ENCODE measurements at places on chromosomes 7 and 10.

GRCh38 chr7:135290594-135290993, 57.0 kb downstream of the STRA8 start:
- no peak for DNase-seq

DNA sequence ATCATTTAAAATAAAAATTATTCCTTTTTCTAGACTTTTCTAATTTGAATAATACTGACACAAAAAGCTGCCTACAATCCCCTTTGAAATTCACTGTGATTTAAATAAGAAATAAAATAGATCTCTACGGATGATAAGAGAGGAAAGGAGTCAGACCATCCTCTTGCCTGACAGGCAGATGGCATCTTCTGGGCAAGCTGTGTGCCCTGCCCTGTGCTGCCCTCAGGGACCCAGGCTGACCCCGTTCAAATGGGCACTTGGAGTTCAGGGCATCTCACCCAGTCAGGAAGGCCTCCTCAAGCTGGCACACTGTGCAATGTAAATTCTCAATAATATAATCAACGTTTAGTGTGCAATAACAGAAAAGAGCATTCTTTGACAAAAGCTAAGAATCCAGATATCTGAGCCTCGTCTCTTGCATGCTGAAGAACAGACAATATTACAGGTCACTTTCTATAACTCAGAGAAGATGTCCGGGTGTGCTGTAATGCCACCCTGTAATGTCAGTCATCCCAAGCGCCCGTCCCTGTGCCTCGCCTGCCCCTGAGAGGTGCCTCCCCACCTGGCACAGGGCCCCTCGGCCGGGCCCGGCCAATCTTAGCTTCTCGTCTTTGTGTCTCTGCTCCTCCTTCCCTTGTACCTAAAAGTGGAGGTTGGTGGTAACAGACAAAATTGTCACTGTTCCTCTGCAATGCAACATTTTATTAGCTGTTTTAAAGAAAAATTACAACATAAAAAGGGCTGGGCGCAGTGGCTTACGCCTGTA, 263.3 kb downstream of the COBL start:
- no peak for DNase-seq

DNA sequence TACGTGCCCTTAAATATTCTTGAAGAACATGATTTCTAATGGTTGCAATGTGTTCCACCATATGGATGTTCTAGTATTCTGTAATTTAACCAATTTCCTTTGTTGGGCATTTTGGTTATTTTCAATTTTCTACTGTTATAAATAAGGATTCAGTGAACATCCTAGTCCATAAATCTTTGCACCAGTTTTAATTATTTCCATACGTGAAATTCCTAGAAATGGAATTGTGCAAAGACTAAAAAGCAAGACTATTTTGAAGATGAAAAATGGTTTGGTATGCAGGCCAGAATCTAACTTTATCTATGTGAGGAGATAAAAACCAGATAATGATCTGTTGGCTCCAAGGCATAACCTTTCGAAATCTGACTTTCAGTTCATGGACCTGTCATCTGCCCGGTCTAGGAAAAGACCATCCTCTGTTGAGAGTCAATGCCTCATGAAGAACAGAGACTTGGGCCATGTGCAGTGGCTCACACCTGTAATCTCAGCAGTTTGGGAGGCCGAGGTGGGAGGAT, 633.2 kb upstream of the NRP1 start:
- DNase-seq, result no peak

DNA sequence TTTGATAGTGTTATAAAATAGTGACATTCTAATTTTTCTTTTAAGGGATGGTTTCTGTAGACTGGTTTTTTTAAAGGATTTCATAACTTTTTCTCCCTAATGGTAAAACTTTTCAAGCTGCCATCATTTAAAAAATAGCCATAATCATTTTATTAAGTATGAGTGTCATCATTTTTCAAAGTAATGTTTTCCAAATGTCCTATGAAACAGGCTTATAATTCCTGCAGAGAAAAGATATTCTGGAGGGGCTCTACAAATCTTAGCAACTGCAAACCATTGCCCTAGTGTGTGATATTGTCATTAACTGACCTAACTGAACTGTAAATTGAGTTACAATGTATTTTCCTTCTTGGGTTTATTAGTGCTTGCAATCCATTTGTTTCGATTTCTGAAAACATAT, 226.0 kb downstream of the BBS9 start:
- no peak for DNase-seq

GRCh38 chr10:94218493-94219183, 144.1 kb downstream of the NOC3L start:
- no peak for DNase-seq

GRCh38 chr10:102413053-102413705, 5.4 kb downstream of the PSD start:
- DNase-seq, result no peak

DNA sequence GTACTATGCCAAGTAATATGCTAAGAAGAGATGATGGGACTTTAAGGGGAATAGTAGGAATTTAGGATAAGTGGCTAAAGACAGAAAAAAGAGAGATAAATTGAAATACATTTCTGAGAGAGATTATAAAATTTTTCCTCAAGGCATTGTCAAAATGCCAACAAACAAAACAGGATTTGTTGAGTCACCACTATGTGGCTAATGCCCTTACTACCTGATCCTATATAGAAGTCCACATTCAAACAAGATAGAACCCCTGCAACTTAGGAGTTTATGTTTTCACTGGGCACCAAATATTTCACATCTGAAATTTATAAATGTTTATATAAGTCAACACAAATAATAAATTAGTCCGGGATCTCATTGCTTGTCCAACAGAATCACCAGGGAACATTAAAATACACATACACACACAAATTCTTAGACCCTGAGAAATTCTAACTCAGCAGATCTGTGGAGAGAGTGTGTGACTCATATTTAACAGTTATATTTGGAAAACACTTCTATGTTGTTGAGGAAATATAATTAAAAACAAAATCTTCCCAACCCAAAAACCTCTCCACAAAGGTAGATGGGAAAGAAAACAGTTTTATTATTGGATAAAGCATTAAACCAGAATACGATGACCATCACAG, 154.3 kb downstream of the PPP1R3A start:
- DNase-seq, result peak; percentile 6

GRCh38 chr7:151869109-151869428, 7.8 kb downstream of the PRKAG2 start:
- no peak for DNase-seq

DNA sequence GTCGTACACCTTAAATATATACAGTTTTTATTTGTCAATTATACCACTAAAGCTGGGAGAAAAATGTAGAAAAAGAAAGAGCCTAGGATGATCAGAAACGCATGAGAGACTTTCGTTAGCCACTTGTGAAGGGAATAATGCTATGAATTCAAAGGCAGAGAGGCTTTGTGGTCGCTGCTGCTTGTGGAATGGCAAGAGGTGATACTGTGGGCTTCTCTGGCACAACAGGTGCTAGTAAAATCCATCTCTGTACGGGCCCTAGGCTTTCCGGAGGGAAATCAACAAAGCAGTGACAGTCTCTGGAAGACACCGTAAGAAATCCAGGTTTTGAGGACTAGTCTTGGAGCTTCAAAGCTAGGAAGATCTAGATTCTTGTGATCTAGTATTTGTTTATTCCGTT, 52.6 kb downstream of the LRRC72 start:
- DNase-seq, result no peak

GRCh38 chr7:75945297-75946168, 30.6 kb downstream of the POR start:
- DNase-seq, result peak; percentile 58

DNA sequence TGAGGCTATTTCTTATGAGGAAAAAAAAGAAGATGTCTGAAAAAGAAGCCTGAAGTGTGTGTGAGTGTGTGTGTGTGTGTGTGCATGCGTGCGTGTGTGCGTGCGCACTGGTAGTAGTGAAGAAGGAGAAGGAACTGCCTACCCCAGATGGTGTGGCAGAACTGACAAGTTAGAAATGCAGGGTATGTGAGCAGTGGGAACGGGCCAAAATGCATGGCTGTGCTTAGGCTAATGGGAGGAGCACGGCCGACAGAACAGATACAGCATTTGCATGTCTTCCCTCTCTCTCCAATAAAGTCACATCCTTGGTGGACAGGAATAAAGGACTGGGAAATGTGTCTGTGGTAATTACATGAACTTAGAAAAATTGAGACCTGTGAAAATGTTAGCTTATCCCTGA, 94.3 kb downstream of the IDE start:
- no peak for DNase-seq

DNA sequence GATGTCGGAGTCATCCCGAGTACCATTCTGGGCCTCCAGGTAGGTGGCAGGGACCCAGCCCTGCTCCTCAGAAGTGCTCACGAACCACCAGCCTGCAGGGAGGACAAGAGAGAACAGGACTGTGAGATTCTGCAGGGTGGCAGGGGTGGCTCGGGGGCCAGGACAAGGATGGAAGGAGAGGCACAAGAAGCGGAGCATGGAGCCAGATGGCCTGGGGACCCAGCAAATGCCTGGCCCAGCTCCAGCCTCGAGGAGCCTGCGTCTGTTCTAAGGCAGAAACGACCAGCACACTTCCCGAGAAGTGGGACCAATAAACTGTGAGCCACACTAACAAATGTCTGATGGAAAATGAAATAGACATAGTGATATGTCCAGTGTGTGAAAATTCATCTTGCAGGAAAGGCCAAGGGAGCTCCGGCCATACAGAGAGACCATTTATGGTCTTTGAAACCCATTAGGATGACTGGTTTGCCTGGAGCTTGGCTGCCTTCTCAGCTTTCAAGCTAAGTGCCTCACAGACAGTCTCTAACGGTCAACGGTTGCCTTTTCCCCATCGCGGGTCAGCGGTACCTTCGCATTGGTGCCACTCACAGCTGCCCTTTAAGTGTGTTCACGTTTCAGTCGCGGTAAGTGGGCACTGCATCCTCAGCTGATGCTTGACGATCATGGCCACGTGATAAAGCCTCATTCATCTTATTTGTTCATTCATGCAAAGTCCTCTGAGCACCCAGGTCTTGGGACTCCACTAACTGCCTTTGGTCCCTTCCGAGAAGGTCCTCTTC, 133.8 kb downstream of the NEURL1 start:
- no peak for DNase-seq

GRCh38 chr7:36403452-36403851, 13.8 kb downstream of the ANLN start:
- DNase-seq, result no peak

- DNase-seq, result no peak
Observed at GRCh38 chr7:144019457-144019856, 19.3 kb downstream of the OR6B1 start.

Data from epithelial cell of prostate (primary cell).